ENCODE measurements at places on chromosomes 16 and 17. TPM values are rescaled to one million over a fixed set of nuclear protein-coding genes. Genes with fewer than 3 reads are reported as not detected.

The CCL7 gene
- not detected for total RNA-seq

The CHST6 gene
- total RNA-seq: 7.1 TPM

DNA sequence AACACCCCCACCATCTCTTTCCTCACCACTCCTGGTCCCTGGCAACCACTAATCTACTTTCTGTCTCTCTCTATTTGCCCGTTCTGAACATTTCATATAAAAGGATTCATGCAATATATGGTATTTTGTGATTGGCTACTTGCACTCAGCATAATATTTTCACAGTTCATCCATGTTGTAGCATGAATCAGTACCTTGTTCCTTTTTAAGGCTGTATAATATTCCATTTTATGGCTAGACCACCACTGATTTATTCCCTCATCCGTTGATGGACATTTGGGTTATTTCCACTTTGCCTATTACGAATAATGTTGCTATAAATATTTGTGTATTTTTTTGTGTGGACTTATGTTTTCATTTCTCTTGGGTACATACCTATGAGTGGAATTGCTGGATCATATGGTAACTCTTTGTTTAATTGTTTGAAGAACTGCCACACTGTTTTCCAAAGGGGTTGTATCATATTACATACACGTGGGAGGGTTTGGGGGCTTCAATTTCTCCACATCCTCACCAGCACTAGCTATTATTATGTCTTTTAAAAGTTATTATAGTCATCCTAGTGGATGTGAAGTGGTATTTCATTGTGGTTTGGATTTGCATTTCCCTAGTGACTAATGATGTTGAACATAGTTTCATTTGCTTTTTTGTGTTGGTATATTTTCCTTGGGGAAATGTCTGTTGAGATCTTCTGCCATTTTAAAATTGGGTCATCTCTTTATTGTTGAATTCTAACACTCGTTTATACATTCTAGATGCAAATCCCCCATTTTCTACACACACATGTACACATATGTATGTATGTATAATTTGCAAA is 26.3 kb downstream of the SEC14L5 start:
- no peak for DNase-seq

The SLC6A2 gene
- total RNA-seq: not detected

- DNase-seq: no peak
Observed at GRCh38 chr17:50219939-50220465, 18.6 kb upstream of the COL1A1 start.

- DNase-seq: no peak
Observed at GRCh38 chr17:13200671-13201070, 182.8 kb upstream of the ELAC2 start.

The CCL3 gene
- not detected for total RNA-seq

The GPR139 gene
- not detected for total RNA-seq

DNA sequence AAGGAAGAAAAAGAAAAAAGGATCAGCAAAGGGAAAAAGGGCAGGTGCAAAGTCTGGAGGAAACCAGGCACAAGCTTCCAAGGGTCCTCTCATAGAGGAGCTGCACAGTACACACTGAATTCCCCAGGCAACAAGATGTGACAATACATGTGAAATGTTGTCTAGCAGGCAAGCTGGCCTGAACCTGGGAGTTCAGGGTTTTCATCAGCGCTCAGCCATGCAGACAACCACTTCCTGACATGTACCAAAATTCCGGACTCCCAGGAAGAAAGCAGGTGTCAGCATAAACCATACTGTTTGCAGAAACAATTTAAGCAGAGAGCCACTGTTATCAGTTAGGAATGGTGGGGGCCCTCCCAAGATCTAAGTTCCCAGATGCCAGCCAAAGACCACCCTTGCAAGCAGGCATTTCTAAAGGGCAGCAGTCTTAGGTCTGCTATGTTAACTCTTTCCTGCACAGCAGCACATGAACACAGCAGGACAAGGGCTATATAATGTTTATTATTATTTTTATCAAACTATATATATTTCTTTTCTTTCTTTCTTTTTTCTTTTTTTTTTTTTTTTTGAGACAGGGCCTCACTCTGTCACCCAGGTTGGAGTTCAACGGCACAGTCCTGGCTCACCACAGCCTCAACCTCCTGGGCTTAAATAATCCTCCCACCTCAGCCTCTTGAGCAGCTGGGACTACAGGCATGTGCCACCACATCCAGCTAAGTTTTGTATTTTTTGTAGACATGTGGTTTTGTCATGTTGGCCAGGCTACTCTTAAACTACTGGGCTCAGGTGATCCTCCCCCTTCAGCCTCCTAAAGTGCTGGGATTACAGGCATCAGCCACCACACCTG is 10.1 kb downstream of the TK2 start:
- no peak for DNase-seq

- DNase-seq: no peak
Observed at GRCh38 chr17:81427173-81428120, 32.2 kb downstream of the BAHCC1 start.

The ABCC6 gene
- total RNA-seq: 1.5 TPM

The SHBG gene
- 0.67 TPM for total RNA-seq

DNA sequence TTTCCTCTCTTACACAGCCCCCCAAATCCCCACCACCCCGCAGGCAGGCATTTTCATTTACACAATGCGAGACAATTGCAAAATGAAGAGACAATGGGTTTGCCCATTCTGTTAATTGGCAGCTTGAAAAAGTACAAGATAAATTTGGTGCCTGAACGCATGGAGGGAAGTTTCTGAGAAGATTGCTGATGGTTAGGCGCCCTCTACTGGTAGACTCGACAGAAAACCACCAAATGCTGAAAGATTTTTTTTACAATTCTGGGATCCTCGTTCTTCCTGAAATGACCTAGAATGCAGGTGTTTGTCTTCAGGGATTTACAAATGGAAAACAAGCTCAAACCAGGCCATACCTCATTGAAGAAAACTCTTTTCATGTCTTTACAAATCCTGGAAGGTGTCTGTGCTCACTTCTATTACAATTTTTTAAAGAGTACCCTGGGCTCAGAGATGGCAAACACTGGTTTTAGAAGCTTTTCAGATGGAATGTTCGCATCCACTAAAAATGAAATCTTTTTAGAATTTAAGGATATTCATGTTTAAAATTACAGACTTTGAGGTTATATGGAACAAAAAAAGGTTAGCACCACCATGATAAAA is 338.5 kb downstream of the PMP22 start:
- no peak for DNase-seq

DNA sequence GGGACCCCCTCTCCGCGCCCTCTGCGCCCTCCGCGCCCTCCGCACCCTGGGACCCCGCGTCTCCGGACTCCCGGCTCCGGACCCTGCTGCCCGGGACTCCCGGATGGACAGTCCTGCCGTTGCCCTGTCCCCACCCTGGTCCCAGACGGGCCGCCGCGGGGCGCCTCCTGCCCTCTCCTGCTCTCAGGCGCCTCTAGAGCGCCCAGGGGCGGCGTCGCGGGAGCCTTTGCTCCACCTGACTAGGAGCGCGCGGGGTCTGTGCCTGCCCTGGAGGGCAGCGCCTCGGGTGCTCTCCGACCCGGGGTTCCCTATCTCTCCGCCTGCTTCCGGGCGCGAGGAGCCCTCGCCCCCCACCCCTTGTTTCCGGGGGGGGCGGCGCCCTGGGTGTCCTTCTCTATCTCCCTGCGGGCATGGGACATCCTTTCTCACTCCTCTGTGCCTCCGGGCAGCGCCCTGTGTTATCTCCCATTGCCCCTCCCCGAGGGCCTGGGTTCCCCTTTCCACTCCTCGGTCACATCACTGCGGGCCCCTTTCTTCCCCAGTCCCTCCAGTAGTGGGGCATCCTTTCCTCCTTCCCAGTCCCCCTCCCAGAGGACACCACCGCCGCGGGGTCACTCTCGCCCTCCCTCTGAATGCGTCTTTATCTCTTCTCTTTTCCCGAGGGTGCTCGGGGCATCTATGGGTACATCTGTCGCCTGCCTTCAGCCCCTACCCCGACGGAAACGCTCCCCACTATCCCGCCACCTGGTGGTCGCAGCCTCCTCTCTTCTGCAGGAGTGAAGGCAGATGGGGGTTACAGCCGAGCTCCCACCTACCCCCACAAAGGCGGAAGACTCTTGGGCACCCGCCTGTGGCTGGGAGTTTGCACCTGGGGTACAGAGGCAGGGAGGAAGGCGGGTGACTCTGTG is 875 bp downstream of the PRKCB start:
- DNase-seq: no peak

The MYH8 gene
- not detected for total RNA-seq

DNA sequence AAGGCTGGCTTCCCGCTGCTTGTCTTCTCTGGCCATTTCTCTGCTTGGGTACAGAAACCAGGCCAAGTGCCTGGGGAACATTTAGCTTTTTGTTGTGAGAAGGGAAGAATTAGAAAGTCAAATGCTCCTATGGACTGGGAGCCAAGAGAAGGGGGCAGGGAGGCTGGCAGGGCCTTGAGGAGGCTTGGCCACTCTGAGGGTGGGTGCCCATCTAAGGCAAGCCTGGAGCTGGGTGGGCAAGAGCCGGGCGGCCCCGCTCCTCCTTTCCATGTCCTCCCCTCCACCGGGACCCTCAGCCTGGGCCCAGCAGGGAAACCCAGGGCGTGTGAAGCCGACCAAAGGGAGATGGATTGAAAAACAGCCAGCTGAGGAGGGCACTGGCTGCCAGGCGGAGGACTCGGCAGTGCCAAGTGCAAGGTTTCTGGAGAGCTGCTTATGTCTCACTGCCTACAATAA is 69.4 kb downstream of the NTN1 start:
- DNase-seq: no peak

GRCh38 chr17:11598274-11599221 is at the start of gene DNAH9:
Gene DNAH9, plus strand, starts transcription at chr17:11598470. Its CDS starts 29 bp downstream, at chr17:11598499.
- DNase-seq: peak; percentile 97

- peak; percentile 97 for DNase-seq
Observed at GRCh38 chr17:1110862-1111598, 68.8 kb downstream of the ABR start.

- DNase-seq: no peak
Observed at GRCh38 chr17:81259058-81259605, 20.0 kb downstream of the NDUFAF8 start.

The PPP1R1B gene
- total RNA-seq: 0.75 TPM

- DNase-seq: peak; percentile 87
Observed at GRCh38 chr17:78132084-78132676, 1.6 kb downstream of the TMC8 start.

- no peak for DNase-seq
Observed at GRCh38 chr16:78271981-78272380, 172.5 kb downstream of the WWOX start.

The OR1F1 gene
- not detected for total RNA-seq

The CCNF gene
- 4.9 TPM for total RNA-seq

DNA sequence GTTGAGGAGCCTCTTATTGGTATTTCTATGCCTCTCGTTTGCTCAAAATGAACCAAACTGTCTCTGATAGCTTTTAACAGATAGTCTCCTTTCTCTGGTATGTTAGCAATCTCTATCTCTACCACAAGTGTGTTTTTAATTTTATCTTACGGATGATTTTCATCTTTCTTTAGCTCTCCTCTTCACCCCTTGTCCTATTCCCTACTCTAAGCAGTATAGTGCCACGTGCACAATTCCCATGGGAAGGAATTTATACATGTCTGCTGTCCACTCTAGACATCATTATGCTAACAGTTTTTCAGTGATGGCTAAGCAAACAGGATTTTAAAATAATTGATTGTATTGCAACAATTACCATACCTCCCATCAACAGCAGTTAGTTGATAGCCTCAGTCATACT is 177.3 kb downstream of the CYB561 start:
- no peak for DNase-seq

The KRTAP3-2 gene
- total RNA-seq: not detected

DNA sequence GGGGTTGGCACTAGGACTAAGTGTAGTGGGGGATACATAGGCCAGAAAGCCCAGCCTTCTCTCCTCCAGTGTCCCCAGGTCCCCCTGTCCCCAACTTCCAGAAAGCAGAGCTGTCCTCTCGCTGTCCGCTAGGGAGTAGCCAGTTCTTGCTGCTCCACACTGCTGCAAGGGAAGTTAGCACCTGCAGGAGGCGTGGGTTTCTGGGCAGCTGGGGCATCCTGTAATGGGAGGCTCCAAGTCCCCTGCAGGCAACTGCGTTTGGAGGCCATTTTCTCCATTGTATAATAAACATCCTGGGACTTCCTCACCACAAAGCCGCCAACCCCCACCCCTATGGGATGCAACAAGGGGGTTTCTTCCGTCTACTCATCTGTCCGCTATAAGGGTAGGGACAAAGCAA is 1.7 kb downstream of the RPRML start:
- DNase-seq: no peak

- DNase-seq: no peak
Observed at GRCh38 chr16:67907397-67908180, 14.5 kb downstream of the PSKH1 start.

DNA sequence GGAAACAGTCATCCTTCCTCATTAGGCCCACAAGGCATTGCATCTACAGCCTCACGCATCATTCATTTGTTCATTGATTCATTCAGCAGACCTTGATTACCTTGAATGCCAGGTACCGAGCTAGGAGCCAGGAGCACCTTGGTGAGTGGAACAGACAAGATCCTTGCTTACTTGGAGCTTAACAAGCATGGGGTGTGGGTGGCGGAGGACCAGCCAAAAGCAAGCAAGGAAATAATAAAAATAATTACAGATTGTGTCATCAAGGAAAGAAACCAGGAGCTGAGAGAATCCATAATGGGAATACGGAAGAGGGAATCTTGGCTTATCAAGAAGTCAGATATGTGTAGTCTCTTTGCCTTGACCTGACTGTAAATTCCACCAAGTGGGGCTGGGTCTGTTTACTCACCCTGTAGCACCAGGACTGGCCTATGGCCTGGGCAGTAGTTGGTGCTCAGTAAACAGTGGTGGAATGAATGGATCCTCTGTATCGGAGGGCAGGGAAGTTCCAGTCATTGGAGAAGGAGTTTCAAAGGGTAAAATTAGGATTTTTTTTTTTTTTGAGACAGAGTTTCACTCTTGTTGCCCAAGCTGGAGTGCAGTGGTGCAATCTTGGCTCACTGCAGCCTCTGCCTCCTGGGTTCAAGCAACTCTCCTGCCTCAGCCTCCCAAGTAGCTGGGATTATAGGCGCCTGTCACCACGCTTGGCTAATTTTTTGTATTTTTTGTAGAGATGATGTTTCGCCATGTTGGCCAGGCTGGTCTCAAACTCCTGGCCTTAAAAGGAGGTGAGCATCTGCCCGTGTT is 157.7 kb downstream of the MSI2 start:
- no peak for DNase-seq

DNA sequence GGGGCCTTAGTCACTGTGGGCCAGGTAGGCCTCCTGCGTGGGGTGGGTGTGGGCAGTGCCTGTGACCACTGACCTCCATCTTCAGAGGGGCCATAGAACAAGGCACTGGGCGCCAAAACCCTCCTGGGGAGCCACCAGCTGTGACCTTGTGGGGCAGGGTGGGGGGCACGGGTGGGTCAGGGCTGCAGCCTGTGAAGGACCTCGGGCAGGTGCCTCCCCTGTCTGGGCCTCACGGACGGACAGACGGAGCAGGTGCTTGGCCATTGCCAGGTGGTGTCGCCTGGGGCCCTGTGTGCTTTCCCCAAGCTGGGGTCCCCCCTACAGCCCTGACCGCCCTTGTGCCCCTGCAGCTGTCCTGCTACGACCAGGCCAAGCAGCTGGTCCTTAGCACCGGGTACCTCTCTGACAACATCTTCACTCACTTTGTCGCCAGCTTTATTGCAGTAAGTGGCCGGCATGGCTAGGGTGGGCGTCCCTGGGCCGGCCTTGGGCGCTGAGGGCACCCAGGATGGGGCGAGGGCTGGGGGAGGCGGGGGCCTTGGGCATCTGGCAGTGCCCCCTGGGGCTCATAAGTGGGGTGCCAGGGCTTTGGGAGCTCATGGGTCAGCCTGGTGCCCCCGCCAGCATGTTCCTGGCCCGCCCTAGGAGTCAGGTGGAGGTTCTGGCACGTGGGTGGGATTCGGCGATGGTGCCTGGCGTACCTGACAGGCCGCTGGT is 5.1 kb downstream of the SLC25A10 start:
- DNase-seq: peak; percentile 88

The SPIRE2 gene
- 3.2 TPM for total RNA-seq

The RNF112 gene
- total RNA-seq: 0.67 TPM

The FASN gene
- total RNA-seq: 141 TPM

- DNase-seq: no peak
Observed at GRCh38 chr17:65531256-65532100, 30.0 kb downstream of the AXIN2 start.
